ENCODE measurements at places on chromosomes 7 and 10.

DNA sequence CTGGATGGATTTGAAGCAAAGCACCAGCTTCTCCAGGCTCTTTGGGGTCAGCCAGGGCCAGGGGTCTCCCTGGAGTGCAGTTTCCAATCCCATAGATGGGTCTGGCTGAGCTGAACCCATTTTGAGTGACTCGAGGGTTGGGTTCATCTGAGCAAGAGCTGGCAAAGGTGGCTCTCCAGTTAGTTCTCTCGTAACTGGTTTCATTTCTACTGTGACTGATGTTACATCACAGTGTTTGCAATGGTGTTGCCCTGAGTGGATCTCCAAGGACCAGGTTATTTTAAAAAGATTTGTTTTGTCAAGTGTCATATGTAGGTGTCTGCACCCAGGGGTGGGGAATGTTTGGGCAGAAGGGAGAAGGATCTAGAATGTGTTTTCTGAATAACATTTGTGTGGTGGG is 14.2 kb downstream of the LEP start:
- no peak for DNase-seq

GRCh38 chr10:24680647-24681524 is 42.8 kb downstream of the ARHGAP21 start:
- DNase-seq, result peak; percentile 24

DNA sequence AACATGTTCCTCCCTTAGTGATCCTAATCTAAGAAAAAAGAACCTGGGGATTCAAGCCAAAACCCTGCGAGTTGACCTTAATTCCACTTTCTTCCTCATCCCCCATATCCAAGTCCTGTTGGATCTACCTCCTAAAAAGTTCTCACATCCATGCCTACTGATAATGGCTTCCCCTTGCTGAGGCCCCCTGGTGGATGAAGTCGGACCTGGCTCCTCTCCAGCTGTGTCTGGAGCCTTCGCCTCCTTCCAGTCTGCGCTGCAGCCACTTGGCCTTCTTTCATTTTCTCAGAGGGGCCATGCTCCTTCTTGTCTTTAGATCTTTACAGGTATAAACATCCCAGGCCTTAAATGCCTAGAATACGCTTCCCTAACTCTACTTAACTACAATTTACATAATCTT is 8.1 kb downstream of the PDE1C start:
- DNase-seq, result peak; percentile 7

DNA sequence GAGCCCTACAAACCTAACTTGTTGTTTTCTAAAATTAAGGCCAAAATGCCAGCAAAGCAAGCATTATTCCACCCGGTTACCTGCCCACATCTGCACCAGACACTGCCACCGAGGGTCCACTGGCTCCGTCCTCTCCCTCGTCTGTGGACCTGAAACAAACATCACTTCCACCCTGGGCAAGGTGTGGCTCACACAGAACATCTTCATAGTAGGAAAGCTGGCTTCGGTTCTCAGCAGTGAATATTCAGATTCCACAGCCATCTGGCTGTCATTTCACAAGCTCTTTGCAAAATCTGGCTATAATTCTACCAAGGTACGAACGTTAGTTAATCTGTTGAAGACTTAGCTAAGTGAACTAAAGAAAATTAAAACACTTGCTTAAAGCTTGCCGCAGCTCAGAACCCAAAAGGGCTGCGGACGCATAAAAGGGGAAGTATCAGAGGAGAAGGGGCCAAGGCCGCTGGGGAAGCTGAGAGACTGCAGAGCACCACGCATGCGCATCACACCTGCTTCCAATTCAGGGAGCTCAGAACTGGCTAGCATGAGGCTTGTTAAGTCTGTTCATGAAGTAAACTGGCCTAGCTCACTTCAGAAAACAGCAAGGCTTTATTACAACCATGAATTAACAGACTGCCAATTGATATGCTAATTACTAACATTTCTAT is 46.1 kb downstream of the PTPRN2 start:
- DNase-seq, result no peak

DNA sequence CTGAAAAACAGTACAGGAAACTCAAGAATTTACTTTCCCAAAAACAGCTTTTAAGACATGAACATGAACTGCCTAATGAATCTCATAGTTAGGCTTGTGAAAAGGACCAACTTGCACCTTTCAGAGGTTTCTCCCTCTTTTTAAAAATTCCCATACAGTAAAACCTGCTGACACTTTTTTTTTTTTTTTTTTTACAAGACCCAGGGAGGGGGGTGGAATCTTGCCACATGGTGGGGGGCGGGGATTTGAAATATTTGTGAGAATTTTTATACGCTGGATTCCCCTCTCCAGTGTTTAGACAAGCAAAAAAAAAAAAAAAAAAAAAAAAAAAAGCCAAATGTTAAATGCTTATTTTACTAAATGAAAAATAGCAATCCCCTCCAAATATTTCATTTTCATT is 57.4 kb downstream of the HIBADH start:
- DNase-seq, result no peak

- peak; percentile 59 for DNase-seq
These were observed 20.4 kb downstream of the SH2B2 start for GRCh38 chr7:102306916-102307677.

- peak; percentile 87 for DNase-seq
These were observed 291.3 kb downstream of the PTEN start for GRCh38 chr10:88154596-88155250.

GRCh38 chr10:104339469-104340110 is 1.3 kb upstream of the ITPRIP start:
- peak; percentile 79 for DNase-seq

GRCh38 chr7:25459057-25459456 is 230.8 kb upstream of the NPVF start:
- DNase-seq, result no peak

GRCh38 chr7:36037121-36037662 is 115.9 kb upstream of the EEPD1 start:
- peak; percentile 97 for DNase-seq

- no peak for DNase-seq
These were observed 171.8 kb downstream of the NEURL1 start for GRCh38 chr10:103665162-103665889.

DNA sequence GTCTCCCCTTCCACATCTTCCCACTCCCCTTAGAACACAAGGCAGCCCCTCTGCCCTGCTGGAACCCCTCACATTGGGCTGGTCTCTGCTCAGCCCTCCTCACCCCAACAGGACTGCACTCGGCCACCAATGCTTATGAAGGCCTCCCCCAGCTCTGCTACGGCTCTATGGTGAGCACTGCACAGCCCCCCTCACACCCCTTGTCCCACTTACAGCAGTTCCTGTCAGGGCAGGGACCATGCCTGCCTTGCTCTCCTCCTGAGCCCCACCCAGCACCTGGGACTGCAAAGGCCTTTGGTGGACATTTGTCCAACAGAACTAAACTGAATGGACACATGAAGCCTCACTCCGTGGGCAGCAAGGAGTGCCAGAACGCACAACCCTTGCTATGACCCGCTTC is 171.9 kb downstream of the GRID1 start:
- no peak for DNase-seq

DNA sequence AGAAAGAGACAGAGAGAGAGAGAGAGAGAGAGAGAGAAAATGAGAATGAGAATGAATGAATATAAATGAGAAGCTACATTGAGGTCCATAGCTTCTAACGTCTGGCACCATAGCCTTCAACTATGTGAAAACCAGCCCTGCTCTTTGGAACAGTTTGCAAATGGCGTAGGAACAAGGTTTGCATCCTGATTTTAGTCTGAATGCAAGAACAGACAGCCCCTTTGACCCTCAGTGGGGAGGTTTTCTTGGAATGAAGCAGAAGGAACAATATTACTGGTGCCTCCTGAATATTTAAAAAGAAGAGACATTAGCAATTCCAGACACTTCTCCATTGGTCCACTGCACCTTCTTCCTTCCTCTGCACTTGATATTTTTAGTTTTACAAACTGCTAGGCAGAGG is 23.0 kb downstream of the LHPP start:
- no peak for DNase-seq

DNA sequence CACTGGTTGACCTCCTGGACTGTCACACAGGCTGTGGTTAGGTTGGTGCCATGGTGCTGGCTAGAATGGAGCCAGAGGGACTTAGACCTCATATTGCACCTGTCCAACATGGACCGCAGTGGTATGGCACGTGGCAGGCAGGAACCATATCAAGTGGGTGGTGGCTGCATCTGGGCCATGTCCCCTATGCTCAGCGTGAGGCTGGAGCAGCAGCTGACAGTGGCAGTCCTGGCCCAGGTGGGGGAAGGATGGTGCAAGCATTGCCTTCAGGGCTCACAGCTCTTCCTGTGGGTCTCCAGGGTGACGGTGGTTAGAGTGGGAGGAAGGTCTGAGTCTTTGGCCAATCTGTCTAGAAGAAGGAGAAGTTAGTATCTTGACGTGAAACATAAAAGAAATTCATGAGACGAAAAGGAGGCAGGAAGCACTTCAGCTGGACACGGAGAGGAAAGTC is 54.5 kb upstream of the PFKFB3 start:
- no peak for DNase-seq

DNA sequence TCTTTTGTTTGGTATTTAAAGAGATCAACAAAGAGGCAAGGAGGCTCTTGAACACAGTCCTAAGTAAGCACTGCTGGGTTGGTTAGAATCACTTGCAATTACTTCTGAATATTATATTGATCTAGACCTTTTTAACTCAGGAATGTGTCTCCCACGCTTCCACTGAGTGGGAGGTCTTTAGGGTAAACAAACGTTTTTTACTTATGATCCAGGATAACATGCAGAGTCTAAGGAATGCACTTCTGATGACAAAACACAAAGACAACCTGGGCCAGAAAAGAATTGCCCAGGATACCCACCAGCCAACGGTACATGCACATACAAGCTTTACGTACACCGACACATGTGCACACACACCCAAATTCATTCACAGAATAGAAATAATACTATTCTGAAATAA is 626.9 kb downstream of the PARD3 start:
- DNase-seq, result no peak

GRCh38 chr7:50422858-50423257 is 27.3 kb downstream of the FIGNL1 start:
- DNase-seq, result no peak

DNA sequence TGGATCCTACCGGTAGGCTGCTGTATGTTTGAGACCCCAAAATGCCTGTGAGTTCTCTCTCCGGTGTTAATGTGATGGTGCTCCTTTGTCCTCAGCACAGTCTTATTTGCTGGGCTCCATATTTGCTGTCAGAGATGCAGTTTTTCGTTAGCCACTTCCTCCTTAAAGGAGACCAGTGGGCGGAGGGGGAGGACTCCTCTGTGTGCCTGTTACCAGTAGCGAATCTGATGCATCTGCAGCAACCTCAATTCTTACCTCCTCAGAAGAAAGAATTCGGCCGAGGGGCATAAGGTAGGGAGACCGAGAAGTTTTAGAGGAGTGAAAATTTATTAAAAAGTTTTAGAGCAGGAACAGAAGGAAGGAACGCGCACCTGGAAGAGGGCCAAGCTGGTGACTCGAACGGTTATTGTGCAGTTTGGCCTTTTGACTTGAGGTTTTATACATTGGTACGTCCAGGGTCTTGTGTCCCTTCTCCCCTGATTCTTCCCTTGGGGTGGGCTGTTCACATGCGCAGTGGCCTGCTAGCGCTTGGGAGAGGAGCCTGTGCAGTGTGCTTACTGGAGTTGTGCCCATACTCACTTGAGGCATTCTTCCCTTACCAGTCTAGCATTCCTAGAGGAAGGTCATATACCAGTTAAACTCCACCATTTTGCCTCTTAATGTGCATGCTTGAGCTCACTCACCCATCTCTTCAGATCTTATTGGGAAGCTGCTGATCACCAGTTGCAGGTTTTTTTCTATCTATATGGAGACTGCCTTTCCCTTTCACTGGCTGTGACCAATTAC is 49.5 kb downstream of the GNAI1 start:
- DNase-seq, result peak; percentile 8

- DNase-seq, result no peak
These were observed 153.8 kb downstream of the SH3PXD2A start for GRCh38 chr10:103701380-103702222.

DNA sequence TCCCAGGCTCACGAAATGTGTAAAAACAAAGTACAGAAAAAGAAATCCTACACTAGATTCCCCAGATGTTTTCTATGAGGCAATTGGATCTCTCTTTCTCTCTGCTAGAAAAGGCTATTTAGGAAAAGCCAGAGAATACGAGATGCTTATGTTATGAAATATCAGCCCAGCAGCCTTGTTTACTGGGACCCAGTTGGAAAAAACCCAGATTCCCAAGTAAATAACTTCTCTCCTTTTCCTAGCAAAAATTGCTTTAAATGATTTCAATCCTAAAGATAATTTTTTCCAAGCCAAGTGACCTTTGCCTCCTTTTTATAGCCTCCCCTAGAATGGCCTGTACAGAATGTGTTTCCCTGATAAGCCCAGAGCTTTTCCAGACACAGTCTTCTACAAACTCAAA is 199.3 kb downstream of the PLXNA4 start:
- DNase-seq, result no peak

DNA sequence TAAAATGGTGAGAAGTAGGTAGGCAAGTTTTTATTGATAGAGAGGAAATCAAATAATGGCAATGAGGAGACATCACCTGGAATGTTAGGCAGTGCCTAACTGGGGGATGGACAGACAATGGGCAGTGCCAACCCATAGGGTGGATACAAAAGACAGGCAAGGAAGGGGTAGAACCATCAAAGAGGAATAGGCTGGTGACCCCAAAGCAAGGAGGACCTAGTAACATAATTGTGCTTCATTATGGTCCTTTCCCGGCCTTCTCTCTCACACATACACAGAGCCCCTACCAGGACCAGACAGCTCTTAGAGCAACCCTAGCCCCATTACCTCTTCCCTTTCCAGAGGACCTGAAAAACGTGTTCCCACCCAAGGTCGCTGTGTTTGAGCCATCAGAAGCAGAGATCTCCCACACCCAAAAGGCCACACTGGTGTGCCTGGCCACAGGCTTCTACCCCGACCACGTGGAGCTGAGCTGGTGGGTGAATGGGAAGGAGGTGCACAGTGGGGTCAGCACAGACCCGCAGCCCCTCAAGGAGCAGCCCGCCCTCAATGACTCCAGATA is 30.0 kb downstream of the PRSS2 start:
- no peak for DNase-seq

GRCh38 chr7:100349757-100350156 is 8.2 kb upstream of the PILRB start:
- DNase-seq, result no peak

- DNase-seq, result no peak
These were observed 61.0 kb upstream of the DUSP5 start for GRCh38 chr10:110436554-110437350.
